ENCODE measurements at places on chromosomes 2 and 18.

DNA sequence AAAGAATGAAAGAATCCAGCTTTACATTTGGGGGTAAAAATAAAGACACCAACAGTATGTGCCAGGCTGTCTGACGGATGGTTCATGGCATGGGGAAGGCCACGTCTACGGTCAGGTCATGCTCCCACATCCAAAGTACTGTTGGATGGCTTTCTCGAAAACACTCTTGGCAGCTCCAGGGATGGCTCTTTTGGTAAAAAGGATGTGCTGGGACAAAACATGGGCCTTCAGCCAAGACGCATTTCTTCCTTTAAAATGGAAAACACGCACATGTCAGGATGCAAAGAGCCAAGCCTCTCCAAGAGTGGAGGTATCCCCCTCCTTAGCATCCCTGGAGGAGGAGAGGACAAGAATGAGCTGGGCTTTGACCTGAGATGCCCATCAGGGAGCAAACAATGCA, 376.5 kb upstream of the KLHL29 start:
- no peak for DNase-seq

GRCh38 chr2:180196419-180196977, 189.4 kb upstream of the CWC22 start:
- no peak for DNase-seq

GRCh38 chr2:239935789-239936758, 89.1 kb downstream of the NDUFA10 start:
- DNase-seq, result no peak

GRCh38 chr18:8536231-8536630, 73.0 kb upstream of the RAB12 start:
- no peak for DNase-seq

GRCh38 chr2:217766356-217766755, 236.4 kb downstream of the TNS1 start:
- no peak for DNase-seq

- DNase-seq, result no peak
Measured at GRCh38 chr2:118053681-118054080, 34.6 kb upstream of the INSIG2 start.
